Lower leg skin (tissue), 4 donors: ENCODE measurements at places on chromosomes 1 and 21. TPM values are rescaled to one million over a fixed set of nuclear protein-coding genes. Genes with fewer than 3 reads are reported as not detected.

DNA sequence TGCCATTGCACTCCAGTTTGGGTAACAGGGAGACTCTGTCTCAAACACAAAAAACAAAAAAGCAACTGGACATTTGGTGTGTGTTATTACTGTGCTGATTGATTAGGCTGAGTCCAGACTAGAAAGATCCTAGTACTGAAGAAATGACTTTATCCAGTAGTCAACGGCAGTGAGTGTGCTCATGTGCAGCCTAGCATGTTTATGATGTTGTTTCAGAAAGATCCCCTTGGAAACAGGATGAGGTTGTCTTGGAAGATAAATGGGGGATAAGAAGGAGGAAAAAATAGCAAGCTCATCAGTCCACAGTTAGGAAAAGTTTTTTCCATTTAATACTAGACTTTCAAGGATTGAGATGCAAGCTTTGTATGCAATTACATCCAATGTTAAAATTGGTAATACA is 14.3 kb downstream of the RUSC1 start:
- DNase-seq, result no peak

DNA sequence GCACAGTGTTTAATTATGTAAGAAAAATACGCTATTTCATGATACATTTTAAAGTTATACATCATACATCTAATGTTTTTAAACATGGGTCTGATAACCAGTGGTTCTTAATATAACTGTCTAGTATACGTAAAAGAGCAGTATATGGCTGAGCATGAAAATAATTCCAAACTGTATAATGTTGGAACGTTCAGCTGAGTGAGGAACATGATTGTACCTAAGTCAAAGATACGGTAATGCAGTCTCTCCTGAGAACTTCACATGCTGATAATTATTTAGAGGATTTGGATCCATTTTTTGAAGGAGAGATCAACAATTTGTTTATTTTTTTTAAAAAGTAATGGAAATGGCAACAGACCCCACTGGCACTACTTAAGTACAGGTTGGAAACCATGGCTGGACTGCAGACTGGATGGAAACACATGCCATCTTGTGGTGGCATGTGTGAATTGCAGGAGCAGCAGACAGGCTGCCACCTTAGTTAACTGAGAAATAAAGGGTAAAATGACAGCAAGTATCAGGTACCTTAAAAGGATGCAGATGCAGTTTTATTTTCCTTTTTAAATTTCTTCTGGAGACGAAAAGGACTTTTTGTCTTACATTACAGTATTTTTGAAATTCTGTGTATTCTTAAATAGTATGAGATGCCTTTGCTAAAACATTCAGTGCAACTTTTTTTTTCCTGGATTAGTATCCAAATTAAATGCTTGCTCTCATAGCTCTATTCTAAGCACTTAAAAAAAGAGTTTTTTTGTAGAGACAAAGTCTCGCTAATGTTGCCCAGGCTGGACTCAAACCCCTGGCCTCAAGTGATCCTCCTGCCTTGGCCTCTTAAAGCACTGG is 73.8 kb downstream of the MTR start:
- DNase-seq, result no peak

- DNase-seq, result no peak
These were observed 447 bp downstream of the RUNX3 start for GRCh38 chr1:24929398-24930259.

The RGS8 gene
- total RNA-seq, result not detected

- no peak for DNase-seq
These were observed 9.3 kb upstream of the RSRP1 start for GRCh38 chr1:25256578-25256965.

DNA sequence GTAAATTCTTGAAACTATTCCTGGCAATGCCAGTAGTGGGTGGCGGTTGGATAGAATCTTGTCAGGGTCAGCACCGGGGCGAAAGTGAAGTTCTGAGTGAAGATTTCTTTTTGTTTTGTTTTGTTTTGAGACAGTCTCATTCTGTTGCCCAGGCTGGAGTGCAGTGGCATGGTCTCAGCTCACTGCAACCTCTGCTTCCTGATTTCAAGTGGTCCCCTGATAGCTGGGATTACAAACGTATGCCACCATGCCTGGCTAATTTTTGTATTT is 33.3 kb downstream of the PCNT start:
- DNase-seq, result no peak

The NGF gene
- total RNA-seq, result 0.84 TPM
